DMS153 (cell line): ENCODE measurements at places on chromosomes 13 and 19.

GRCh38 chr13:73195091-73195490, 136.3 kb downstream of the KLF5 start:
- DNase-seq, result no peak

DNA sequence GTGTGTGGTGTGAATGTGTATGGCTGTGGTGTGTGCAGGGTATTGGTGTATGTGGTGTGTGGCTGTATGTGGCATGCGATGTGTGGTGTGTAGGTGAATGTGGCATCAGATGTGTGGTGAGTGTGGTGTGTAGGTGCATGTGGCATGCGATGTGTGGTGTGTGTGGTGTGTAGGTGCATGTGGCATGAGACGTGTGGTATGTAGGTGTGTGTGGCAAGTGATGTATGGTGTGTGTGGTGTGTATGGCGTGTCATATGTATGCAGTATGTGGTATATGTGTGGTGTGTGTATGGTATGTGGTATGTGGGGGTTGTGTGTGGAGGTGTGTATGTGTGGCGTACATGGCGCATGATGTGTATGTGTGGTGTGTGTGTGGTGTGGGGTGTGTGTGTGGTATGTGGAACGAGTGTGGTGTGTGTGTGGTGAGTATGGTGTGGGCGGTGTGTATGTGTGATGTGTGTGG, 63.4 kb downstream of the PEPD start:
- no peak for DNase-seq

- no peak for DNase-seq
These were observed 8.3 kb downstream of the EFNA2 start for GRCh38 chr19:1293782-1294604.

GRCh38 chr19:34428549-34429285, 536 bp downstream of the UBA2 start:
- DNase-seq, result no peak

- DNase-seq, result no peak
These were observed 61.2 kb downstream of the ZAR1L start for GRCh38 chr13:32253911-32254399.

GRCh38 chr13:45332831-45333219, 8.2 kb downstream of the TPT1 start:
- DNase-seq, result no peak

DNA sequence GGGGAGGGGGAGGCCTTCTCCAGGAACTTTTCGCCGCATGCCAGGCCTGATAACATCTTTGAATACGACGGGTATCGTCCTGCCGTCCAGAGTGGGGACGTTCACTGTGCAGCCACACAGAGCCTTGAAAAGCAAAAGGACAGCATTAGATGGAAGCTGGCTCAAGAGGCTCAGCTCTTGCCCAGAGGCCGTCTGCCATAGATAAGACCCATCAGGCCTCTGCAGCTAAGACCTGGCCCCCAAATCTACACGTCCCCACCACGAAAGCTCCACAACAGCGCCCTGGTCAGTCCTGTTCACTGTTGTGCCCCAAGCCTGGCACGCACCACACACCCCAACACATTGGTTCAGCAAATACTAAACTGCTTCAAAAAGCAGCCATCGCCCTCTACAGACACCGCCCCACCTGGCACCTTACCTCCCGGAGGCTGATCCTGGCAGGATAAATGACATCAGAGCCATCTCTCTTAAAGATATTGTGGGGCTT, 2.1 kb downstream of the DNAJB1 start:
- no peak for DNase-seq

DNA sequence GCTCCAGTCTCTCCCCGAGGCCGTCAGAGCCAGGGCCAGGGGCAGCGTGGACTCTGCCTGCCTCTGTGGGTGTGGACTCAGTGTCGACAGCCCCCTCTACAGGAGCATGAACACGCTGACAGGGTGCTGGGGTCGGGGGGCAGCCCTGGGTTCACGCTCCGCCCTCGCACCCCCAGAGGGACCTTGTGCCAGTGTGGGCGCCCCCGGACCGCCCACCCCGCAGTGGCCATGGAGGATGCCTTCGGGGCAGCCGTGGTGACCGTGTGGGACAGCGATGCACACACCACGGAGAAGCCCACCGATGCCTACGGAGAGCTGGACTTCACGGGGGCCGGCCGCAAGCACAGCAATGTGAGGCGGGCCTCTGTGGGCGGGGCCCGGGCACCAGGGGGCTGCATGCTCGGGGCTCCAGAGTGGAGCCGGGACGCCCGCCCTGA, 8.3 kb downstream of the TRPM4 start:
- no peak for DNase-seq

DNA sequence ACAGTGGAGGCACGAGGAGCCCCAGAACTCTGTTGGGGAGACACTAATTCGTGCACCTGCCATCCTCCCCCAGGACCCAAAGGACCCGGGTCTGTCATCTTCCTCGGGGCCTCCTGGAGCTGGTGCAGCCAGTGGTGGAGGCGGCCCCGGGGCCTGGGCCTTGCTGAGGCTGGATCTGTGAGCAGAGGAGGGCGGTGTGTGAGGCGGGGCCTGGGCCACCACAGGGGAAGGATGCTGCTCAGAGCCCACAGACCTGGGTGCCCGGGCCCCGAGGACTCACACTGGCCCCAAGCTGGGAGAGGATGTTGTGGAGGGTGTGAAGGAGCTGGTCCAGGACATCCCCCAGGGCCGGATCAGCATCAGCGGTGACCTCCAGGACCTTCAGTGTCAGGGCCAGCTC, 8.3 kb downstream of the IFNL3 start:
- no peak for DNase-seq

DNA sequence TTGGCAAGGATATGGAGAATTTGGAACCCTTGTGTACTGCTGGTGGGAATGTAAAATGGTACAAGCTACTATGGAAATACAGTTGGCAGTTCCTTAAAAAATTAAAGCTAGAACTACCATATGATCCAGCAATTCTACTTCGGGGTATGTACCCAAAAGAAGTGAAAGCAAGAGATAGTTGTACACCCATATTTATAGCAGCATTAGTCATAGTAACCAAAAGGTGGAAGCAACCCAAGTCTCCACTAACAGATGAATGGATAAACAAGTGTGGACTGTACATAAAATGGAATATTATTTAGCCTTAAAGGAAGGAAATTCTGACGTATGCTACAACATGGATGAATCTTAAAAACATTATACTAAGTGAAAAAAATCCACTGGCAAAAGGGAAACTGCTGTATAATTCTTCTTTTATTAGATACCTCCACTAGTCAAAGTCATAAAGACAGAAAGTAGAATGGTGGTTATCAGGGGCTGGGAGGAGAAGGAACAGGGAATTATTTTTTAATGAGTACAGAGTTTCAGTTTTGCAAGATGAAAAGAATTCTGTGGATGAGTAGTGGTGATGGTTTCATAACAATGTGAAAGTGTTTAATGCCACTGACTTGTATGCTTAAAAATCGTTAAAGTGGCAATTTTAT, 141.6 kb downstream of the RXFP2 start:
- DNase-seq, result no peak

GRCh38 chr13:39132286-39133230, 94.3 kb downstream of the NHLRC3 start:
- DNase-seq, result peak; percentile 28

- DNase-seq, result no peak
These were observed 18.9 kb downstream of the FAM187B start for GRCh38 chr19:35209646-35210045.

DNA sequence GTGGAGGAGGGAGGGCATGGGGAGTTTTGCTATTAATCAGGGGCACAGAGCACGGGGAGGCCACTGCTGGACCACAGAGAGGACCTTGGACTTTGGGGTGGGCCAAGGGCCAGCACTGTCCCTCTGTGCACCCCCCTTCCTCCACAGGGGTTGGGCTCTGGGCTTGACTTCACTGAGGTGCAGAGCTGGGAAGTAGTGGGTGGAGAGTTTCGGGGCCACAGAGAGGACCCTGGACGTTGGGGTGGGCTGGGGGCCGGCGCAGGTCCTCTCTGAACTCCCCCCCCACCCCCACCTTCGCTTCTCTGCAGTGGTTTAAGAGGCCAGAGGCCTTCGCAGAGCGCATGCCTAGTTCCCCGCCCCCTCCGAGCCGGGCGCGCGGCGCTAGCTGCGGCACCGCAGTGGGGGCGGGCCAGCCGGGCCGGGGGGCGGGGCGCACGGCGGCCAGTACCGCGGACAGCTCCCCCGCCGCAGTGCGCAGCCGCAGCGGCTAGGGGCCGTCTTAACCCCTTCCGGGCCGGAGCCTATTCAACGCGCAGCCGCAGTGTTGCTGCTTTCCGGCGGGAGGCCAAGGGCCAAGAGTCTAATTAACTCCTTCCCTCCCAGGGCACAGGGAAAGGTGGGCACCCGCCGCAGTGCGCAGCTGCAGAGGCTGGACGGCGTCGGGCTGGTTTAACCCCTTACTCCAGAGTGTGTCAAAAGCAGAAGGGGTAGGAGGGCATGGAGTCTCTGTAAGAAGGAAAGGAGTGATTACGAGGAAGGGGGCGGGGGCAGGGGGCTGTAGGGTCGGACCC, 3.7 kb downstream of the KCNC3 start:
- DNase-seq, result peak; percentile 87

GRCh38 chr13:99875391-99875790, 96.2 kb downstream of the ZIC5 start:
- no peak for DNase-seq

DNA sequence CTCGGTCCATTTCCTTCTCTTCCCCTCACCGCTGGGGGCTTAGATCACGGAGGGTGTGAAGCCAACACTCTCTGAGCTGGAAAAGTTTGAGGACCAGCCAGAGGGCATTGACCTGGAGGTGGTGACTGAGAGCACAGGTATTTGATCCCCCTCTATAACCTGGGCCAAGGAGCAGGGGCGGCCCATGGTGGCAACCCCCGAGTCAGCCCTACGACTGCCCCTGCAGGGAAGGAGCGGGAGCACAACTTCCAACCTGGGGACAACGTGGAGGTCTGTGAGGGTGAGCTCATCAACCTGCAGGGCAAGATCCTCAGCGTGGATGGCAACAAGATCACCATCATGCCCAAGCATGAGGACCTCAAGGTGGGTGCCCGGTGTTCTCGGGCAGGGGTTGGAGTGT, 11.6 kb upstream of the TIMM50 start:
- no peak for DNase-seq

DNA sequence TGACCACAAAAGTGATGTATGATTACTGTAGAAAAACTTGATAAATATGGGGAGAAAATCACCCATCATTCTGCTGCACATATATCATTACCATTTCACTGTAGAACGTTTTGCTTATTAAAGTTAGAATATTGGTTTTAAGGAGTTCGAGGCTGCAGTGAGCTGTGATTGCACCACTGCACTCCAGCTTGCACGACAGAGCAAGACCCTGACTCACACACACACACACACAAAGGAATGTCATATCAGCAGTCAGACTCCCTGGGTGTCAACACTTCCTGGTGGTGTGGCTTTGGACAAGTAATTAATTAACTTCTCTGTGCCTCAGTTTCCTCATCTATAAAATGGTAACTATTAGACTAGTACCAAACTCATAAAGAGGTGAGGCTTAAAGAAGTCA, 11.3 kb upstream of the PNMA8A start:
- no peak for DNase-seq

- DNase-seq, result no peak
These were observed 1.1 kb downstream of the CDKN2D start for GRCh38 chr19:10567656-10568055.

DNA sequence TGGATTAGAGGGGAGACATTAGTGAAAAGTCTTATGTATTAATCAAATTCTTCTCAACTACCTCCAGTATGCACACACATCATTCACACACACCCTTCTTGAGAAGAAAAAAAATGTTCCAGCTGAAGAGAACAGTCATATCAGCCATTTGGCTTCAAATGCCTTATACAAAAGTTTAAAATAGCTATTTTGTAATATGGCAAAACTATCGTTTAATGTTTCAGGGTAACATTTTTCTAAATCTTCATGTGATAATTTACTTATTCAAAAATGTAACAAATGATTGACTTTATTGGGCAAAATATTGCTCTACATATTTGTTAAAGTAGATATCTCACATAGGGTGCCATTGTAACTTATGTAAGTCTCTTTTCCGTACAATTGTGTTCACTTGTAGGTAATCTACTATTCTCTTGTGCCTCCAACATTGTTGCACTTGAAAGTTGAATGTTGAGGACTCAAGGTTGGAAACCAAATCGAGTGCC, 13.6 kb downstream of the ZIC2 start:
- no peak for DNase-seq

DNA sequence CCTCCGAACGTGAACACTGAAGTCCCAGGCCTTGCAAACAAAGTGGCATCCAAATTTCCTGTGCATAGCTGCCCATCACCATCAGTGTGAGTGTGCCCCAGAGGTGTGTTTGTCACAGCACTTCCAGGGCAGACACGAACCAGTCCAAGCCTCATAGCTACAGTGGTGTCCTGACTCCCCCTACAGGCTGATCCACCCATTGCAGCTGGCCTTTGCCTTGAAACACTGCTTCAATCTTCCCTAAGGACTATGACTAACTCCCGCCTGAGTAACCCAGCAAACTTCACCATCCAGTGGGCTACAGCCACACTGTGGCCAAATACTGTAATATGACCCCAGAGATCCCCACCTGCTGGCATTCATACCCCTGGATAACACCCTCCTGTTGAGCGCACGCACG, 3.9 kb downstream of the ZNF266 start:
- no peak for DNase-seq

- no peak for DNase-seq
These were observed 8.1 kb downstream of the LGALS7 start for GRCh38 chr19:38765214-38765613.

DNA sequence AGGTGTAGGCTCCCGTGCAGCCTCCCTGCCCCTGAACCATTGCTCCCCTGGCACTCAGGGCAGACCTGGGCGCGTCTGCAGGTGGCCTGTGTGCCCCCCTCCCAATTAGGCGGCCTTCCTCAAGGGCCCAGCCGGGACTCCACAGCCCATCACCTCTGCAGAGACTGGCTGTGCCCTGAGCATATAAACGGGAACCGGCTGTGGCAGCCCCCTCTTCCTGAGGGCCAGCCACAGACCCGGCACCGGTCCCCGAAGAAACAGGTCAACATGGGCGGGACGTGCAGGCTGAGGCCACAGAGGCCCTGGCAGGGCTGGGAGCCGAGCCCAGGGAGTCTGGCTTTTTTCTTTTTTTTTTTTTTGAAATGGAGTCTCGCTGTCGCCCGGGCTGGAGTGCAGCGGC, 12.0 kb downstream of the PIAS4 start:
- no peak for DNase-seq

DNA sequence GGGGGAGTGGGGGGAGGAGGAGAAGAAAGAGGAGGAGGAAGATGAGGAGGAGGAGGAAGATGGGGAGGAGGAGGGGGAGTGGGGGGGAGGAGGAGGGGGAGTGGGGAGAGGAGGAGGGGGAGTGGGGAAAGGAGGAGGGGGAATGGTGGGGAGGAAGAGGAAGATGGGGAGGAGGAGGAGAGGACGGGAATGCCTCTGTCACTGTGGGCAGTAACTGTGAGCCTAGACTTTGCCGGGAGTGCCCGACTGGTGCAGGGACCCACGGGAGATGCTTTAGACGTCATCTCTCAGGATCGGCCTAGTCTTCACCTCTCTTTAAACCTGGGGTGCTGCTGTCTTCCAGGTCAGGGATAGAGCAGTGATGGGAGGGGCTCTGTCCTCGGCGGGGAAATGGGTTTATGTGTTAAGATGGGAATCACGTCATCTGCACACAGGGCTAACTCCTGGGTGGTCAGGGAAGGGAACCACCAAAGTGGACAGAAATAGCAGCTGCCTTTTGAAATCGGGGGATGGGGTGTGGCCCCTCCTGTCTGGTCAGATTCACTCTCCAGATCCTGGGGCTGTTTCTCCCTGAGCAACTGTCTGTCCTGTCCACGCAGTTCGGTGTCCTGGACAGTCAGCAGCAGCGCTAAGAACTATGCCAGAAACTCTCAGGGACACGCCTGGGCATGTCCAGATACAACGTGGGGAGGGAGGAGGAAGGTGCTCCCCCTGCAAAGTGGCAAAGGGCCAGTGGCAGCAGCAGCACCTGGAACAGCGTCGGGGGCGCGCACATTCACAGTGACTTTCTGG, 26.9 kb downstream of the GAS6 start:
- DNase-seq, result no peak
